Activated effector memory CD4-positive, alpha-beta T cell treated with anti-CD3 and anti-CD28 coated beads, Interleukin-2, amount 50 U/mL, for 16 hours (primary cell): ENCODE measurements at places on chromosomes 5 and 9.
A peak's percentile ranks its signal among the peaks of the same experiment; 100 is the strongest.

- DNase-seq: no peak
Measured at GRCh38 chr5:15168358-15168757, 296.8 kb upstream of the ANKH start.

GRCh38 chr5:138631096-138631928 lies 56.1 kb upstream of the HSPA9 start:
- peak; percentile 25 for DNase-seq

DNA sequence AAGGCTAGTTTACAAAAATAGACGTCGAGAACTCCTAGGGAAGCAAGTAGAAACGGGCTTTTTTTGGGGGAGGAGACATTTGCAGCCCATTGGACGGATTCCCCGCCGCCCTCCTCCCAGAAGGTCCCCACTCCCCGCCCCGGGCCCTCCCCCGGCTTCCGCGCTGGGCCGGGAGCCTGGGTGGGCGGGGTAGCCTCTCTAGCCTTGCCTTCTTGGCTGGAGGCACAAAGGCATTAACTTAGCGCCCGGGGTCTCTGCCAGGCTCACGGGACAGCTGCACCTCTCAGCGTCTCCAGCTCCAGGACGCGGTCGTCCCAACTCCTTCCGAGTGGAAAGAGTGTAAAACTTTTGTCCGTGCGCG lies at the start of gene DMRTA1:
TSS of gene DMRTA1 (plus strand) at position 236 of the 361 bp plus-strand sequence. CDS start 242 bp downstream, outside the sequence.
- no peak for DNase-seq

GRCh38 chr5:96248131-96248530 lies 184.9 kb downstream of the PCSK1 start:
- DNase-seq: no peak

DNA sequence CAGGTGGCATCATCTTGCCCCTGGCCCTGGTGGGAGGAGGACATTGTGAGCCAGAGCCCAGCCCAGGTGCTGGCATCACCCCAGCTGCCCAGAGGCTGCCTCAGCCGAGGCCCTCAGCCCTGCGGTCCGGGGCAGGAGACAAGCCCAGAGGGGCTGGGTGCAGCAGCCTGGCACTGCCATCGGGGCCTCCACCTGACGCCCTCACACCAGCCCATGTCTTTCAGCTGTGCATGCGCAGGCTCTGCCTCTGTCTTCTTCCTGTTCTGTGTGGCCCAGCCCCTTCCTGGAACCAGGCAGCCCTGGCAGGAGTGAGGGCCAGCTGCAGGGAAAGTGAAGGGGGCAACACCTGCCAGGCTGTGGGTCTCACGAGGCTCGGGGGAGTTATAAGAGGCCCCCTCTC lies 4.8 kb upstream of the CEL start:
- no peak for DNase-seq

DNA sequence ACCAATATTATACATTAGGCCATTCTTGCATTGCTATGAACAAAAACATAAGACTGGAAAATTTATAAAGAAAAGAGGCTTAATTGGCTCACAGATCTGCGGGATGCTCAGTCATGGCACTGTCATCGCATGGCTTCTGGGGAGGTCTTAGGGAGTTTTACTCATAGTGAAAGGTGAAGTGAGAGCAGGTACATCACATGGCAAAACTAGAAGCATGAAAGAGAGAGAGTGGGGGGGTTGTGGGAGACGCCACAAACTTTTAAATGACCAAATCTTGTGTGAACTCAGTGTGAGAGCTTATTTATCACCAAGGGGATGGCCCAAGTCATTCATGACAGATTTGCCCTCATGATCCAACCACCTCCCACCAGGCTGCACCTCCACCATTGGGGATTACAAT lies 398.3 kb upstream of the EDIL3 start:
- no peak for DNase-seq

DNA sequence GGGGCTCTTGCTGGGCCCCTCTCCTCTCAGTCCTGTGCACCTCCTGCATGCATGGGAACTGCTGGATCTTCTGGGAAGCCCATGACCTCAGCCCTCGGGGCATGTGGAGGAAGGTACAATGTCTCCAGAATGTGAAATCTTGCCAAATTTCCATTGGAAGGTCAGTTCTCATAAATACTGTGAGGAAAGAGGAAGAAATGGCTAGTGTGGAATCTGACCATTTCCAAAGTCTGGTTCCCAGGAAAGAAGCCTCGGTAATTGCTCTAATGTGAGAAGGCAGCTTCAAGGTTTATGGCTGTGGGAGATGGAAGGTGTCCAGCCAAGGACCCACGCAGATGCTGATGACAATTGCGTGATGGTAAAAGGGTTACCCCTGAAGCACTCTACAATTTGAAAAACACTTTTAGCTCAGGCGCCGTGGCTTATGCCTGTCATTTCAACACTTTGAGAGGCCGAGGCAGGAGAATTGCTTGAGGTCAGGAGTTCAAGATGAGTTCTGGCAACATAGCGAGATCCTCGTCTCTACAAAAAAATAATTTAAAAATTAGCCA lies 8.1 kb upstream of the IL17B start:
- DNase-seq: no peak

DNA sequence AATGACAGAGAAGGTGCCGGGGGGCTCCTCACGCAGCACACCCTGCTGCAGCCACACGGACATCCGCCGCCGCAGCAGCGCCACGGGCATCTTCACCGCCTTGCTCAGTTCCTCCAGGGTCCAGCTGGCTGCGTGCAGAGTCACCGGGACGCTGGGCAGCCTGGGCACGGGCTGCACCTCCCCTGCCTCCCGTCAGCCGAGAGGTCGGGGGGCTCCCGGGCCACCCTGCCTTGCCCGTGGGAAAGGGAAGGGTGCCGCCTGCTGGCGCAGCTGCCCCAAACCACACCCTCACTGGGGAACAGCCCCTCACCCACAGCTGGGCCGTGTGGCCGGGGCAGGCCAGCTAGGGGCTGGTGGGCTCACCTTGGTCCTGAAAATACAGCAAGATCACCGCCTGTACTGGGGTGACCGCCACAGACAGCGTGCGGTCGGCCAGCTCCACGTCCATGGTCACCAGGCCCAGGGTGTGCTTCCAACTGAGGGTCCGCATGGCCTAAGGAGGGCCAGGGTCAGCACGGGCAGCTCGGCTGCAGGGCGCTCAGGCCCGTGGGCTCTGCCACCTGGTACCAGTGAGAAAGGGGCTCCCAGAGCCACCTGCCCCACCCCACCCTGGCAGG lies 3.6 kb upstream of the TMEM210 start:
- DNase-seq: no peak

- no peak for DNase-seq
Measured at GRCh38 chr9:18786196-18786595, 246.8 kb downstream of the SAXO1 start.

- no peak for DNase-seq
Measured at GRCh38 chr5:84249918-84250630, 134.6 kb downstream of the EDIL3 start.

DNA sequence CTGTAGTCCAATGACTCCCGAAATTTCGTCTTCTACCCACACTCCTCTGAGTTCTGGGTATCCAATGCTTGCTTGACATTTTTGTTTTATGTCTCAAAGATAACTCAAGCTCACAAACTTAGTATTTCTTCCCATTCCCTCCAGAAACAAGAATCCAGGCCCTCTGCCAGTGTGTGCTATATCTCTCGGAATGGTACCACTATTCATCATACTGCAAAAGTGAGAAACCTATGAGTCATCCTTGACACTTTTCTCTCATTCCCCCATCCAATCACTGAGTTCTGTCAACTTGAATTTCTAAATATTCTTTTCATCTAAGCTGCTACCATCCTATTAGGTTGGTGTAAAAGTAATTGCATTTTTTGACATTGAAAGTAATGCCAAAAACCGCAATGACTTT lies 9.8 kb downstream of the SLC12A2 start:
- no peak for DNase-seq

DNA sequence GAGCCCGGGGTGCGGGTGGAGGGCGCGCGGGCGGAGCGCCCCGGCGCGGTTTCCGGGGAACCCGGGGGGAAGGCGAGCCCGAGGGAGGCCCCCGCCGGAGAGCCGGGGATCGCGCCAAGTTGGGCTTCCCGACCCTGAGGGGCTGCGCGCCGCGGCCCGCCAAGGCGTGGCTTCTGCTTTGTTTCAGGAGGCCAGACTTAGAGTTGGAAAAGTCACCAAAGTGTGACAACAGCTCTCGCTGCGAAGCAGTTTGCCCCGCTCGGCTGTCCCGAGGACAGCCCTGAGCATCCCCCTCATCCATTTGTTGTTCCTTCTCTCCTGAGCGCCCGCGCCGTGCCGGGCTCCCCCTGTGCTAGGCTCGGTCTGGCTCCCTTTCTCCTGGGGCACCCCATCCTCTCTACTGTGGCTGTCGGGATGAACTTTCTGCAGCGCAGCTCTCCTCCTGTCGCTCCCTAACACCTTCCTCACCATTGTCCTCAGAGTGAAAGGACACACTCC lies 410 bp downstream of the GLIPR2 start:
- DNase-seq: no peak

GRCh38 chr9:78025186-78025585 lies 6.4 kb downstream of the GNAQ start:
- no peak for DNase-seq

DNA sequence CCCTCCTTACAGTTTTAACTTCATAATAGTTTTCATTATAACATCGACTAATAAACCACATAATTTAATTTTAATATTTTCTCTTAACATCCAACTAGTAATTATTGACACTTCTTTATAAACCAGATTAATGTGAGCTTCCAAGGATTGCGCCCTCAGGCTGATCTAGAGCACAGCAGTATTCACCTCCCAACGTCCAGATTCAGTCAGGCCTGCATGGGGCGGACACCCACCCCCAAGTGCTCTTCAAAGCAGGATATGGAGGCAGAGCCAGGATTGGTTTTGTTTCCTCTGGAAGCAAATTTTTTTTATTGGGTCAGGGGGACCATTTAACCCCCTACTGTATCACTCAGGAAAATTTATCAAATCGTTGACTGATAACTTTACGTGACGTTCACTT lies 215.4 kb downstream of the TRIO start:
- DNase-seq: no peak

- DNase-seq: no peak
Measured at GRCh38 chr5:126284977-126285696, 138.1 kb upstream of the GRAMD2B start.

DNA sequence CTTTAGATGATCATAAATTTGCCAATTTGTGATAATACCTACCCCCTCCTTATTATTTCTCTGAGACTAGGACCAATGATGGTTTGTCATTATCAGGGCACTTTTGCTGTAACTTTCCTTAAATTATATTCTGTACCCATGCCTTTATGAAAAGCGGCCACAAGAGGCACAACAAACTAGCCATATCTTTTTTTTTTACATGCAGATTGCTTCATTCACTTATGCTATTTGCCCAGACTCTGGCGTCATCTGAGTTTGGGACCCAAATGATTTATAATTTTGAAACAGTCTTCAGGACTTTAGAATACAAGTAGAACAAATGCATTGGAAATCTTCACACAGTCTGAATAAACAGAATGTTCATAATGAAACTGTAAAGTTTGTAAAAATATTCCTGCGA lies 408.1 kb downstream of the MAT2B start:
- DNase-seq: no peak

GRCh38 chr9:24698881-24699518 lies 153.3 kb upstream of the IZUMO3 start:
- DNase-seq: no peak

- no peak for DNase-seq
Measured at GRCh38 chr9:77449240-77450084, 198.7 kb downstream of the GNA14 start.

DNA sequence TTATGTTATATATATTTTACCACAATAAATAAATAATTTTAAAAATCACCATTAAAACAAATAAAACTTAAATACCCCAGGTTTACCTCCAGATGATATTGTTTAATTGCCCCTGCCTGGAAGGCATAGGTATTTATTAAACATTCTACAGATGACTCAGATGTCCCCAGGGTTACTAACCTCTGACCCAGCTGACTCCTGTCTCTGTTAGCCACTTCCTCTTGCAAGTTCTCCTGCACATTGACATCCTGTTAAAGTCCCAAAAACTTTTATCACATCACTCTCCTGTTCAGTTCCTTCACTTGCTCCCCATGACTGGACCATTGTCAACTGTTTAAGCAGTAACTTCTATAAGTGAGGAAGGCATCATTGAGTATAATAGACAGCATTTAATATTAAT lies 37.0 kb upstream of the RAB3C start:
- DNase-seq: no peak

GRCh38 chr9:15401266-15401665 lies 21.4 kb upstream of the SNAPC3 start:
- no peak for DNase-seq

DNA sequence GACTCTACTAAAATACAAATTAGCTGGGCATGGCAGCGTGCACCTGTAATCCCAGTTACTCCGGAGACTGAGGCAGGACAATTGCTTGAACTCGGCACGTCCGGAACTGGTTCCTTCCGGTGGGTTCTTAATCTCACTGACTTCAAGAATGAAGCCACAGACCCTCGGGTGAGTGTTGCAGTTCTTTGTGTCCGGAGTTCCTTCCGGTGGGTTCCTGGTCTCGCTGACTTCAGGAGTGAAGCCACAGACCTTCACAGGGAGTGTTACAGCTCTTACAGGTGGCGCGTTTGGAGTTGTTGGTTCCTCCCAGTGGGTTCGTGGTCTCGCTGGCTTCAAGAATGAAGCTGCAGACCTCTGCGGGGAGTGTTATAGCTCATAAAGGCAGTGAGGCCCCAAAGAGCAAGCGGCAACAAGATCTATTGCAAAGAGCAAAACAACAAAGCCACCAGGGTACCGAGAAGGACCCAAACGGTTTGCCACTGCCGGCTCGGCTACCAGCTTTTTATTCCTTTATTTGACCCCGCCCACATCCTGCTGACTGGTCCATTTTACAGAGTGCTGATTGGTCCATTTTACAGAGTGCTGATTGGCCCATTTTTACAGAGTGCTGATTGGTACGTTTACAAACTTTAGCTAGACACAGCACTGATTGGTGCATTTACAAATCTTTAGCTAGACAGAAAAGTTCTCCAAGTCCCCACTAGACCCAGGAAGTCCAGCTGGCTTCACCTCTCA lies 28.6 kb upstream of the SLC6A19 start:
- no peak for DNase-seq

DNA sequence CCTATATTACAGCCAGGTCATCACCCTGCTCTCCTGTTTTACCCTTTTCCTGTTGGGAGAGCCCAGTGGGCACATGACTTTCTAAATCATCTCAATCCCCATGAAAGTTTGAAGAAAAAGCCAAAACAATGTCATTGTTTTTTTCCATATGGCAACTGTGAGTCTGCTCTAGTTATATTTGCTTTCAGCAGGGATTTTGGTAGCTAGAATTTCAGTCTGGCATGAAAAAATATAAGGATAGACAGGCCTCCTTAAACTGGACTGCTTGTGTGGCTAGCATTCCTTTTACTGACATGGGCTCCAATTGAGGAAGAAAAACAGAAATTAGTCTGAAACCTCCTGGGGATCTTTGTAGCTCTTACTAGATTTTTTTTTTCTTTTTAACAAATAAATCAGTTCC lies 25.6 kb downstream of the MOCS2 start:
- no peak for DNase-seq

- DNase-seq: no peak
Measured at GRCh38 chr9:134914501-134914834, 3.2 kb downstream of the FCN1 start.

- DNase-seq: no peak
Measured at GRCh38 chr9:20333991-20334390, 288.3 kb downstream of the MLLT3 start.
